ENCODE measurements at places on chromosomes 3 and 15.

- DNase-seq = no peak
Observed at GRCh38 chr3:187172929-187173328, 24.4 kb upstream of the RTP1 start.

- DNase-seq = no peak
Observed at GRCh38 chr15:76976572-76977270, 18.2 kb upstream of the PSTPIP1 start.

DNA sequence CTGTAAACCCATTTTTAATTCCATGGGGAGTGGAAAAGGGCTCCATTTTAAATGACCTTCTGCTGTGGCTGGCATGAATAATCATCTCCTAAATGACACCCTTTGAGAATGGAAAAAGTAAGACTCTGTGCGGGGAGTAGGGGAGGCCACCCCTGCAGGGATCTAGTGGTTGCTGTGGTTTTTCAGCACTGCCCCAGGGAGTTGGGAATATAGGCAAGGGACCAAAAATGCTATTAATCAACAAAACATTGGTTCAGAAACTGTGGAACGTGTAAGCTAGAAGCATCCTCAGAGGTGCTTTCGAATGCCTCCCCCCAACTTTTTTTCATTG lies 30.1 kb upstream of the ADAMTS7 start:
- DNase-seq = no peak

DNA sequence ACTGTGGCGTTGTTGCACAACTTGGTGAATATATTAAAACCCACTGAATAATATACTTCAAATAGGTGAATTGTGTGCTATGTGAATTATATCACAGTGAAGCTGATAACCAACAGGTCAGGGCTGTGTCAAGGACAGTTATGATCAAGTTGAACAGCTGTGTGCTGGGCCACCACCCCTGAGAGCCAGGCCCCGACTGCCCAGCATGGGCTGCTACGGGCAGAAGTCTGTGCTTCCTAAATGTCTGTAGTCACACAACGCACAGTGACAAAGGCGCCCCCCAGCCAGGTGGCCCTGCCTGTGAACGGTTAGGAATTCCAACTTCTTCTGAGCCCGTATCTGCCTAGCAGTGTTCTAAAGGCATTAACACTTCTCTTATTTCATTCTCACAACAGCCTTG lies 32.8 kb downstream of the TKT start:
- DNase-seq = no peak

DNA sequence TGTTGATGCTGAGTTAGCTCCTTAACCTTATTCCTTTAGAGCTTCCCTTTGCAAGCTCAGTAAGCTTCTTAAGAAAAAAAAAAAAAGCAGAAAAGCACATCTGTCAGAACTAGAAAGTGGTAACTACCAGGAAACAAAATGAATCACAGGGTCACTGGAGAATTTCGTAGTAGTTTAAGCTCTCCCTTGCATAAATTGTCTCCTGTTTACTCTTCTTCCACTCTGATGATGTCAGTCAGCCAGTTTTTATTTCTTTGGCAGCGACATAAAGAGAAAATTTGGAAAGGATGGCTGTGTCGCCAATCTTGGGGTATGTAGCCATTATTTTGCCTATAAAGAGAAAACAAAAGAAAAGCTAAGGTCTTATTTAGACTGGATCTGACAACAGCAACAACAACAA lies 3.2 kb upstream of the GABRR3 start:
- peak; percentile 56 for DNase-seq

- no peak for DNase-seq
Observed at GRCh38 chr3:112773864-112774263, 72.8 kb downstream of the CD200R1L start.

- DNase-seq = no peak
Observed at GRCh38 chr3:129594409-129594808, 12.1 kb downstream of the PLXND1 start.

DNA sequence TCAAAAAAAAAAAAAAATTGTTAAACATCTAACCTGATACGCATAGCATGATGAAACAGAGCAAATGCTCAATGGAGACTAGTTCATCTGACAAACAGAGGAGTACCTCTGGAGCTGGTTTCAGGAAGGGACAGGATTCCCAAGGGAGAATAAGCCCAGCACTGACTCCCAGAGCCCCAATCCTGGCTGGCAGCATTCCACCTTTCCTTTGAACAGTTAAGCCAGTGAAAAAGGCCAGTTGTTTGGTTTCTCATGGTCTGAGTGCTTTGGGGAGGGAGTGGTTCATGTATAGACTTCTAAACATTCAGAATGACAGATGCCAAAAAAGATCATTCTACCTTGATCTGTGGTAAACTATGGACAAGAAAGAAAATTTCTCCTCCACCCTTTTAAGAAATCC lies 277.9 kb upstream of the RARB start:
- no peak for DNase-seq
